ENCODE measurements at places on chromosomes 3 and 15. TPM values are rescaled to one million over a fixed set of nuclear protein-coding genes. Genes with fewer than 3 reads are reported as not detected.

DNA sequence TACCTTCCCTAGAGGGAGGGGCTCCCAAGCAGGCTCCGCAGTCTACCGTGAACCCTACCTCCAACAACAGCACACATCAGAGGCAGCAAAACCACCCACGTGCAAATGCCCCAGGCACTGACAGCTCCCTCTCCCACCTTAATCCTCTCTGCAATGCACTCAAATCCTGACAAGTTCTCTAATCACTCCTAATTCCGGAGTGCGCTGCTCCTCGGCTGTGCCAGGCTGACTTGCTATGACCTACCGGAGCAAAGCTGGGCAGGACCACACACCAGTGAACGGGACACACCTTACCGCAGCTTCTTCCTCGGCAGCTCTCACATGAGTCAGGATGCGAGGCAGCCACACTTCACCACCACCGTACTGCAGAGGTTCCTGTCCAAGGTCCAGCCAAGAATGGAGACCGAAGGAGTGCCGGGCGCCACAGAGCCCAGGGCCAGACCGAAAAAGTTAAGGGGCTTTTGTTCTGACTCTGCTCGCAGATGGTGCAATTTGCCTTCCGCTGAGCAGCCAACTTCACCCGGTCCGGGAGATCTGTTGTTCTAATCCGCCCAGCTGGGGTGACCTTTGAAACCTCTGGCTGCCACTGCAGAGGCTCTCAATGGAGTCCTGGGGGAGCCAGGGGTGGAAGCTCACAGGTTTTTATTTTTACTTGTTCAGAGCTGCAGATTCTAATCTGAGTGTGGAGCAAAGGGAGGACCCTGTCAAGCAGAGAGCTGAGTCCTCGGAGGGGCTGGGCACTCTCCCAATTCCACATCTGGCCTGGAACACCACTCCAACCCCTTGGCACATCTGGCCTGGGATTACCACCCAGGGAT is 84.4 kb downstream of the MYLK start:
- no peaks in the 10 kb centered on the region for H3K4me1 ChIP-seq
- H3K4me3 ChIP-seq, result no peak overlapping the region
- no peak overlapping the region for H3K27ac ChIP-seq
- no peak for DNase-seq
- H3K27me3 ChIP-seq, result no peaks in the 10 kb centered on the region
- no peaks in the 10 kb centered on the region for H3K36me3 ChIP-seq

DNA sequence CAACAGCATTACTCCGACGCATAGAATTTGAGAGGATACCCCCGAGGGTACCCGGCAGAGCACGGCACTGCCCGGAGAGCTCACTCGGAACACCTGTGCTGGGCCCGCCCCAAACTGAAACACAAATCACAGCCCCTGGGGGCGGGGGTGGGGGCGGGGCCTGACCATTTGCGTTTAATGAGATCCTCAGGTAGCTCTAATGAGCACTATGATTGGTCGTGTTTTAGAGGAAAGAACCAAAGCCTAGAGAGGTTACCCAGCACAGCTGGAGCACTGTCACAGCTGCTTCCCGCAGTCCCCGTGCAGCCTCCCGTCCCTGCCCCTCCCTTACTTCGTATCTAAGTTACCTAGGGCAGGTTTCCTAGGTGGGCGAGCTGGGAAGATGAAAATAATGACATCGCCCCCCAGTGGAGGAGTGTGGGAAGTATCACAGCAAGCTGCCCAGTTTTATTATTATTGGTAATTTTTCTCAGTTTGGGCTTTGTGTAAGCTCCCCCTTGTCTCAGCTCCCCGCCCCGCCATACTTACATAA is 187.1 kb downstream of the PDE8A start:
- DNase-seq, result peak; percentile 55
- H3K4me1 ChIP-seq, result no peaks in the 10 kb centered on the region
- no peaks in the 10 kb centered on the region for H3K27me3 ChIP-seq

DNA sequence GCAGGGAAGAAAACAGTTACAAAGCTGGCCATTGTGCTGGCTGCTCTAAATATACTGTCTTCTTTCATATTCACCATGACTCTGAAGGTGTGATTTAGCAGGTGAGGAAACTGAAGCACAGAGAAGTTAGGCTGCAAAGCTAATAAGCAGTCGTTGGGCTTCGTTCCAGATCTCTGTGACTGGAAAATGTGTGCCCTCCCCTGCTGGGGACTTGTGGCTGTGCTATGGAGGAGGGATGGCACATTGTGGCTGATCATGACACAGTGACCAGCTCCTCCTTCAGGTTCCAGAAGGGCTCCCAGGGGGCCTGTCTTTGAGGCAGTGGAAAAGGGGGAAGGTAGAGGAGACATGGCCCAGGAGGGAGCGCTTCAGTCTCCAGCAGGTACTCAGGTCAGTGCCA is 19.2 kb downstream of the PXK start:
- H3K4me1 ChIP-seq, result no peaks in the 10 kb centered on the region
- no peak overlapping the region for H3K27ac ChIP-seq
- no peaks in the 10 kb centered on the region for H3K27me3 ChIP-seq
- H3K36me3 ChIP-seq, result no peaks in the 10 kb centered on the region

DNA sequence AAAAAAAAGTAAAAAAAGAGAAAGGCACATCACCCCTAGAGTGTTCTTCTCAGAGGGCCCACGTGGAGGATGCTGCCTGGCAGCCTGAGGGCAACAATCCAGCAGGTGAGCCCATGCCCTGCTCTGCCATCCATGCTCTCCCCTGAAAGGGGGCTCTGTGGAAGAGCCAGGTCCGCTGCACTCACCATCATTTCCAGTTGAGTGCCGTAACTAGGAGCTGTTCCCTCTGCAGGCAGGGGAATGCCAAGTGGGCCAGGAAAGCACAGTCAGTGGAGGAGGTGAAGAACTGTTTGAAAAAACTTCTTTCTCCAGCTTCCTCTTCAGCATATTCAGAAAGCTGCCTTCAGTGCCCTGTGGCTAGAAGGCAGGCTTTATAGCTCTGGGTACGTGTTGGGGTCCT is 84.1 kb downstream of the ABHD5 start:
- H3K36me3 ChIP-seq, result no peaks in the 10 kb centered on the region
- H3K4me3 ChIP-seq, result no peak overlapping the region
- H3K27me3 ChIP-seq, result no peaks in the 10 kb centered on the region
- DNase-seq, result no peak
- H3K27ac ChIP-seq, result no peak overlapping the region
- peaks cover 11% of the 10 kb centered on the region for H3K4me1 ChIP-seq

- no peaks in the 10 kb centered on the region for H3K36me3 ChIP-seq
- H3K27me3 ChIP-seq, result no peaks in the 10 kb centered on the region
- no peak overlapping the region for H3K4me3 ChIP-seq
Observed at GRCh38 chr15:69224383-69224782, 63.9 kb downstream of the GLCE start.

GNB4 gene
- total RNA-seq, result 61.9 TPM

ATP6V1A gene
- total RNA-seq, result 96.9 TPM

LYZL4 gene
- not detected for total RNA-seq

Data from endothelial cell of umbilical vein (primary cell).